ENCODE measurements at places on chromosomes 1 and 21.
A peak's percentile ranks its signal among the peaks of the same experiment; 100 is the strongest.

- DNase-seq = no peak
Observed at GRCh38 chr21:41768437-41769042, 1.7 kb upstream of the RIPK4 start.

- DNase-seq = no peak
Observed at GRCh38 chr1:159187033-159187432, 15.6 kb downstream of the CADM3 start.

DNA sequence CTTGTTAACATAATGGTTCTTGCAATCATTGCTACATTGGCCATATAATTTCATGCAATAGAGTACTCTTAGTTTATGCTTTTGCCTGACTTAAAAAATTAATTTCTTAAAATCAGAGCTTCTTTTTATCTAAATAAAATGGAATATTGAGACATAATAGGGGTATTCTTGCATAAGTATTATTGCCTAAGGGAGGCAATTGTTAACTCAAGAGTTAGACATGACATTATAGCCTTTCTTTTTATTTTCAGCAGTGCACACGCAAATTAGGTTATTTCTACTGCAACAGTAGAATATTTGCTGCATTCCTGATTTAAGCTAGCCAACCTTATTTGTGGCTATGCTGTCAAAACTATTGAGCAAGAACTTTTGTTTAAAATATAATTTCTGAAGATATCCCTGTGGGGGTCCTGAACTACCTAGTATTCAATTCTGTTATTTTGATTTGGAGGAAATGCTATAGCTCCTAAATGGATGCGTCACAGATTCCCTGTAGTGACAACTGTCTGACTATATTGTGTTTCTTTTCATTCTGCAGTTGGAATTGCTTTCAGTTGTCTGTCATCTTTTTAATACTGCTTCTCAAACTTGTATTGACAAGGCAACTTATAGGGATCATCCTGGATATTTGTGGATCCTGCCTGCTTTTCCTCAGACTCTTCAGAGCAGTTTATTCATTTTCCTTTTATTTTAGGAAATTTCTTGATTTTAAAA lies 211.0 kb downstream of the PATJ start:
- no peak for DNase-seq

GRCh38 chr1:84289169-84289785 lies 12.2 kb upstream of the SAMD13 start:
- no peak for DNase-seq

GRCh38 chr1:228528612-228529011 lies 41.4 kb downstream of the RNF187 start:
- no peak for DNase-seq

- DNase-seq = no peak
Observed at GRCh38 chr1:19307794-19308508, 4.0 kb downstream of the AKR7A2 start.

DNA sequence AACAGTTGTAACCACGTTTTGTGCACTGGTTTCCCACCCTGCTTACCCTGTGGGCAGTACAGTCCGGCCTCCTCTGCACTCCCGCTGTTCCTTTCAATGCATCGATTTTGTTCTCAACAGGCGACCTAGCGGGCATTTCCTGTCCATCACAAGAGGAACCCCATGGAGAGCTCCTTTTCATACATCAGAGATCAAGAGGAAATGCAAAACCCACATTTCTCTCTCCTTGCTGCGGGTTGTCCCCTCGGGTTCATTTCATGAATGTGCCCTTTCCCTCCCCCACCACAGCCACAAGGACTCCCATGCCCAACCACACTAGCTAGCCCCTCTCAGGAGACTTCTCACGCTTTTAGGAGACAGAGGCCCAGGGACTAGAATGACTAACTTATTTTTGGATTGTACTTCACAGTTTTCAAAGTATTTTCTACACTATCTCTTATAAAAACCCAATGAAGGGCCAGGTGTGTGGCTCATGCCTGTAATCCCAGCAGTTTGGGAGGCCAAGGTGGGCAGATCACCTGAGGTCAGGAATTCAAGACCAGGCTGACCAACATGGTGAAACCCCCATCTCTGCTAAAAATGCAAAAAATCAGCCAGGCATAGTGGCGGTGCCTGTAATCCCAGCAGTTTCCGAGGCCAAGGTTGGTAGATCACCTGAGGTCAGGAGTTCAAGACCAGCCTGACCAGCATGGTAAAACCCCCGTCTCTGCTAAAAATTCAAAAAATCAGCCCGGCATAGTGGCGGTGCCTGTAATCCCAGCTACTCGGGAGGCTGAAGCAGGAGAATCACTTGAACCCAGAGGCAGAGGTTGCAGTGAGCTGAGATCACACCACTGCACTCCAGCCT lies 18.4 kb downstream of the ATP1A4 start:
- peak; percentile 83 for DNase-seq

DNA sequence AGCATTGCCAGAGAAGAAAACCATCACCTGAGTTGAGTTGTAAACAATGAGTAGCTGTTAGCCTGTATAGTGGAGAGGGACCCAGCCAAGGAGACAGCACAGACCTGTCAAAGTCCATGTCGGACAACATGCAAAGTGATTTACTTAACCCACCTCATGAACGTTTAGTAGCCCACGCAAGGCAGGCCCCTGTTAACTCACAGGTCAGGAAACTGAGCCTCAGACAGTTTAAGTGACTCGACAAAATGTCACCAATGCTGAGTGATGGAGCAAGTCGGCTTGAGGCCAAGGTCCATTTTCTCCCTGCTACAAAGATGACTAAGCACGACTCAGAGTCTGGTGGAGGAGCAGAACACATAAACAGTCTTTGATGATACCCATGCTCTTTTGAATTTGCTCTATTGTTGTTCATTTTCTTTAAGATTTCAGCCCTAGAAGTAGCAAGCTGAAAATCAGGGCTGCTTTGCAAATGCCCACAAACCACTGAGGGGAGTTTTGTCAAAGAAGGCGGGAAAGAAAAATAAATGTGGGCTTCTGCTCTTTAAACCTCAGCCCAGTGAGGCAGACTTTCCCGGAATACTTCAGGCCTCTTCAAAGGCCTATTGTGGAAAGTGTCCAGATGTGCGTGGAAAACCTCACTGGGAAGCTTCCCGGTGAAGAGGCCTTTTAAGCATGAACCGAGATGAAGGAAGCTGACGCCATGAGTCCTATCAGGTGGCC lies 83.8 kb upstream of the HOOK1 start:
- no peak for DNase-seq

DNA sequence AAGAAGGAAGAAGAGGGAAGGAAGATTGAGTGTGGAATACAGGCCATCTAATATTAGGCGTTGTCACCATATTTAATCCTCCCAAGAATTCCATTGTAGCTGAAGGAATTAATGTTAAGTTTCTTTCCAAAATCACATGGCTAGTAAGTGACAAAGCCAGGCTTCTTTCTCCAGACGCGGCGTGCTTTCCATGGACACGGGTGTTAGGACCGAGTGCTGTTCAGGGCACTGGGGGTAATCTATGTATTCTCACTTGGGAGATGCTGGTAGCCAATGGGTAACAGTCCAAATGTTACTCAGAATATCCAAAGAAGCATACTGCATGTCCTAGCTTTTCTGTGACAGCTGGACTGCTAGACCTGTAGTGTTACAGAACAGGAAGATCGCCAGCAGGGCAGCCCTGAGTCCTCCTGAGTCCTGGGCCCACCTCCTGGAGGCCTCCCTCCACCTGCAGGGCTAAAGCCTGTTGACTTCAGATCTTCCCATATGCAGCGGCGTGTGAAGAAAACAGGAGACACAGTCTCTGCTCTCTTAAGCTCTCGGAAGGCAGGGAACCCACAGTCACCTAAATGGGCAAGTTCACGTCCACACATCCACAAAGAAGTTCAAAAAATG lies 5.3 kb downstream of the IGSF9 start:
- DNase-seq = no peak

DNA sequence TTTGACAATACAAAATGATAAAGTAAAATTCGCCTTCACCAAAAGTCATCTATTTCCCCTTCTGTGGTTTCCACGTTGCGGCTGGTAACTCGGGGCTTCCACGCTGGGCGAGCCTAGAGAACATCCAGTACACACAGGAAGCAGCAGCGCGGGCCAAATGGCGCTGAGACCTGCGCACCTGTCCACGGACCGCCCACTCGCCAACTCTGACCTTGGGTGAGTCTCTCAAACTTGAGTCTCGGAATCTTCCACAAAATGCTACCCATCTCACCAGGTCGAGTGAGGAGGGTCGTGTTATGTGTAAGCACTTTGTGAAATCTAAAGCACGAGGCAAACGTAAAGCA lies 820 bp upstream of the TTF2 start:
- no peak for DNase-seq

DNA sequence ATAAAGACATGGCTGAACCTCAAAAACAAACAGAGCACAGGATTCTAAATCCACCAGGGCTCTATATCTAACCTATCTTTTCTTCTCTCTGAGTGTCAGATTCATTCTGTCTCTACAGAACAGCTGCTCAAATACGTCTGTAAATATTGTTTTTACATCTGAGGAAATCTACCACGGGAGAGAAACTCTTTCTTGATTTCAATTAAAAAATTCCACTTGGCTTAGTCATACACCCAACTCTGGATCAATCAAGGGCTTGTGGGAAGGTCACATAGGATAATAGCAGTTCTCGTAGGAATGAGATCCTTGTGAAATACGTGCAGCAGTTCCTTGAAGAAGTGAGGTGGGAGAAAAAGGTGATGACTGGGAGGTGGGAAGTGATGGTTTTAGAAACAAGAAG lies 1355.7 kb upstream of the ADGRL2 start:
- DNase-seq = no peak

- no peak for DNase-seq
Observed at GRCh38 chr21:27425172-27425571, 458.3 kb upstream of the ADAMTS5 start.

DNA sequence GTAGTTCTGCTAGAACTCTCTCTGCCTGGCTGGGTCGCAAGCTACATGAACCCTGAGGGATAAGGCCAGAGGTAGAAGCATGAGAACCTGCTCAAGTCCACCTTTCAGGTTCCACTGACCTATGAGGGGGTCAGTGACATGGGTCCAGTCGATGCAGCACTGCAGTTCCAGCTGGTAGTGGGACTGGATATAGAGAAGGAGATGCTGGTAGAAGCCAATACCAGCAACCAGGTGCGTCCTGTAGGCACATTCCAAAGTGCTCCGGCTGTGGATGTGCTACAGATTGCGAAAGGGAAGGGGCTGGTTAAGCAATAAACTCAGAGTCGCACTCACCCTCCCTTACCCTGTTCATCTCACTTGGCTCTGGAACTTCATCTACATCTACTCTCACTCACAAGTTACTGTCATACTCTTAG lies 5.7 kb downstream of the SMG5 start:
- no peak for DNase-seq

DNA sequence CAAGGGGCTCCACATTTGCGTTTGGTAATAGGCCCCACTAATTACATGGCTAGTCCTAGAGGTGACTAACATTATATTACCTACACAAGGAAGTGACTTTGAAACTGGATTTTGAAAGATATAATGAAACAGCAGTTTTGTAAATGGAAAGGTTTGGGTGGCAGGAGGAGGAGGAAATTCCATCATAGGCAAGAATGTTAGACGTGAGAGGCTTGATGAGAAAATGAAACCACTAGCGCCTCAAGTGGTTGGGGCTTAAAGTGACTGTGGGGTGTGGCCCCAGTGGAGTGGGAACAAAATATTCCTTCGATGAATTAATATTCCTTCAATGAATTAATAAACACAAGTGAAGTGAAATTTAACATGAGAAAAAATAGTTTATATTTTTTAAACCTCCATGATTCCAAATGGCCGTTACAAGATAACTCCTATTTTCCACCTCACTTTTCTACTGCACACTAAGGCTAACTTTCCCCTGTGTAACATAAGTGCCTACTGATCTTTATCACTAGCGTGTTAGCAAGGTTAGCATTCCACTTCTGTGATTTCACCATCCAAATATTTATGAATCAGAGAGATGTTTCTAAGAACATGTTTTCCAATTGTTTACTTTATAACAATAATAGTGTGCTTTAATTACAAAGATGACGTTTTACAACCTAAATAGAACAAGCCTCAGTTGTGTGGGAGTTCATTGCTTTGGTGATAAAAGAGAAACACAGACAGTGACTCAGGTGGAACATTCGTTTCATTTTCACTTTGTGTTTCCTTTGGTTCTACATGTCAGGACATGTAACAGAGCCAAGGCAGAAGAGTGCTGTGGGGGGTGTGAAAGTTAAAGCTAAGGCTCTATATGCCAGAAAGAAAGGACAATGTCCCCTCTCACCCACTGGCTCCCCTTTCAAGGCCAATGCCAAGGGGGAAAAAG lies 12.5 kb upstream of the ATF3 start:
- peak; percentile 53 for DNase-seq

DNA sequence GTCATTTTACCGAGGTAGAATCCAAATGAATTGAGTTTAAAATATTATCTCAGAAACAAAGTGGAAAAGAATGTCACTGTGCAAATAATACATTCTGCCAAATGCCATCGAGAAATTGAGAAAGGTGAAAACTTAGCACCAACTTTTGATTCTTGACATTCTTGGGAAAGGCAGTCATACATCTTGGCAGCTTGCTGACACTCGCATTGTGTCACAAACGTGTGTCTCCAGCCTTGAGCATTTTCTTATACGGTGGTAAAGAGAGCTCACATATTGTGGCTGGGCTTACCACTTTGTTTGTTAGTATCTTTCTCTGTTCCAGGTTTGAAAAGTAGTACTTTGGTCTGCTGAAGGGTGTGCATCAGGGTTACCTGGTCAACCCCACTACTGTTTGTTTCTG lies 1456.1 kb downstream of the BRINP3 start:
- DNase-seq = no peak

GRCh38 chr1:109782514-109782913 lies 18.8 kb upstream of the EPS8L3 start:
- no peak for DNase-seq

DNA sequence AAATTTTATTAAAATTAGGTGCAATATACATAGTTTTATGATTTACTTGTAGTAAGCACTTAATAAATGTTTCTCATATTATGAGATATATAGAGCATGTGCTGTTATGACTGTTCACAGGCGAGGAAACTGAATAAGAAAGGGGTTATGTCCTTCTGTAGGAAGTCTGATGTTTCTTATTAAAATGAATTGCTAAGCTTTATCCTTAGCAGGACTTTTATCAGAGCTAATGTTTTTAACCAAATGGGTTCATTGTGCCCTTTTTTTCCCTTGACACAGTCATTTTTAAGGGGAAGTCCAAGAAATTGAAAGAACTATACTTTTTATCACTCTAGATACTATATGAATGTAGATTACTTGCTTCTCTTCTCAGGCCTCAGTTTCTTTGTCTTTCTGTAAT lies 285.2 kb downstream of the PTPRC start:
- no peak for DNase-seq

DNA sequence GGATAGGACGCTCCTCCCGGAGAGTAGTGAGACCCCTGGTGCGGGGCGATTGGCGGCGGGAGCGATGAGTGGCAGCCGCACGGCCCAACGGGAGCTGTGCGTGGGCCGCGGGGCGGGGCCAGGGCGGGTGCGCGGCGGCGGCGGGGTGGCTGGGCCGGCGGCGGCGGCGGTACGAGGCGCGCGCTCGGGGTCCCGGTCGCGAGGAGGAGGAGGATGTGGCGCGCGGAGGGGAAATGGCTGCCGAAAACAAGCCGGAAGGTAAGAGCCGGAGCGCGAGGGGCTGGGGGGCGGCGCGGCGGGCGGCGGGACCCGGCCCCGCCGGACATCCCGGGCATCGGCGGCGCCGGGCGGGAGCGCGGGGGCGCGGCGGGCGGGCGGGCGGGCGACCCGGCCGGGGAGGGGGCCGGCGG lies at the start of gene CAMTA1:
TSS of gene CAMTA1 (plus strand) at position 137 of the 410 bp plus-strand sequence. CDS start at position 214, 77 bp downstream.
- no peak for DNase-seq

GRCh38 chr1:3626025-3626424 lies 1.2 kb downstream of the TPRG1L start:
- DNase-seq = no peak
